ENCODE measurements at places on chromosomes 12 and 14.

GRCh38 chr12:100992194-100992593 lies 197.6 kb downstream of the ANO4 start:
- DNase-seq = no peak

- no peak for DNase-seq
Measured at GRCh38 chr14:96806836-96807235, 9.7 kb downstream of the VRK1 start.

- DNase-seq = no peak
Measured at GRCh38 chr12:15152456-15152855, 68.8 kb downstream of the RERG start.

DNA sequence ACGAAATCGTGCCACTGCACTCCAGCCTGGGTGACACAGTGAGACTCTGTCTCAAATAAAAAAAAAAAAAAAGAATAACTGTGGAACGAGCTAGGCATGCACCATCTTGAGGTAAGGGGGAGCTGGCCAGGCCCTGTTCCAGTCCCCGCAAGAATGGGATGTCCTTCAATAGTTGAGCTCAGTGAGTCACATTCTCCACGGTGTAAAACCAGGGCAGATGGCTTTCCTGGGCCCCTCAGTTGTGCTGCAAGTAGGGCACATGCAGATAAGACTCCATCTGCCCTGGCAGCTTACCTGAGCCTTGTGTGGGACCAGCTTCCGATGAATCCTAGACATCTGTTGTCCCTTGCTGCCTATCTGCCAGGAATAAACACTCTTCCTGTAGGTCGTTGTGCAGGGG lies 312.1 kb downstream of the VRK1 start:
- no peak for DNase-seq

GRCh38 chr12:49832836-49833421 lies 4.7 kb upstream of the NCKAP5L start:
- no peak for DNase-seq

DNA sequence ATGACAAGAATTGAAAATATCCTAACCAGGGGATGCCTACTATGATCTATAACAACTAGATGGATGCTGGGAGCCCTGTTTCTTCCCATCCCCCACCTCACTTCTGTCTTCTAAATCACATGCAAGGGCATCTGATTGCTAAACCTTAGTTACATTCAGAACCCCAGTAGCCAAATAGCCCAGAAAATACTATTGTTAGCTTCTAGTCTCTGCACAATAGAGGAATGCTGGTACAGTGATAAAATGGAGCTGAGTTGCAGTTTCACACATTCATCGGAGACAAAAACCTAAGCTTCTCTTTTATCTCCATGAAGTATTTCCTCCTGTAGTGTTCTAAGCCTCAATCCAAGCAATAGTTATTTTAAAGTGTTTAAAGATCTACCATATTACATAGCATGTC lies 942.9 kb downstream of the RPS29 start:
- DNase-seq = no peak

- DNase-seq = no peak
Measured at GRCh38 chr14:88683119-88683518, 109.6 kb downstream of the EML5 start.

- DNase-seq = no peak
Measured at GRCh38 chr12:8127138-8127537, 3.7 kb downstream of the CLEC4A start.

DNA sequence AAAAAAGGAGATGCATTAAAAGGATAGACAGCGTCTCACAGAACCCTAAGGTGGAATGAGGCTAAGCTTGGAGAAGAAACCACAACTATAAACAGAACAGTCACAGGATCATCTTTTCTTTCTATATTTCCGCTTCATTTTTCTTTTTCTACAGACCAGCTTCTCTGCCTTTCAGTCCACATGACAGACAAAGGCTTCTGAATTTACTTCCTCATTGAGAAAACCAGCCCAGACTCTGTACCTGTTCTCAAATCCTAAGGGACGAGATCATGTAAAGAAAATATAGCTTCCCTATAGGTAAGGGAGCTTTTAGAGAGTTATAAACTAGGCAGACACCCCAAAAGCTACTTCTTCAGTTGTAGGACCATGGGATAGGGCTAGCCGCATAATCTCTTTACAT lies 17.4 kb downstream of the SGPP1 start:
- no peak for DNase-seq

DNA sequence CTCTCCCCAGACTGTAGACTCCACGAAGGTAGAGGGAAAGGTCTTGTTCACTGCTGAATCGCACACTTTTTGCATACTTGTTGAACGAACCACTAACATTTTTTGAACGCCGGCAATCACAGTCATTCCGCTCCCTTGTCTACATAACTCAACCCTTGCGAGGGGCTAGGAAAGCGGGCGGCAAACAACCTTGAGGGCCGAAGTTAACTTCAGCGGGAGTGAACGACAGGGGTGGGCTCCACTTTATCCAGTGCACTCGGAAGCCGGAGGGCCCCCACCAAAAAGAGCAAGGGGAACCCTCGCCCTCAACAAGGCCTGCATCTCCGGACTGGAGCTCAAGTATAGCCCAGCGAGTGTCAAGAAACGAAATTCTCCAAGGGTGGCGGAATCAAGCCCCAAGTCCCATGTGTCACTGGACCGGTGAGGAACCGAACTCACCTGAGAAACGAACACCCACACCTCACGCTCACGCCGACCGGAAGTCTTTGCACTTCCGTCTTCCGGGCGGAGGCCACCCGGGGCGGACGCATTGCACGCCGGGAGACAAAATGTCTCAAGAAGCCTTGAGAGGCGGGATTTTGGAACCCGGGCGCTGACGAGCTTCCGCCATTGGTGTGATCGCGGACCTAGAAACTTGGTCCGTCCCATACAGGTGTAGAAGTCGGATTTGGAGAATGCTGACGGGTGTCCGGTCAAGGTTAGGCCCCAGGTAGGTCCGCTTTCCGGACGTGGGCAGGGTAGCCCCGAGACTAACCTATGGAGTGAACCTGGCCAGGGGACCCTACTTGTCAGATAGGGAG lies at the start of gene LLPH:
Gene LLPH (minus strand): TSS at position 484 of the 800 bp plus-strand sequence. CDS start 1,644 bp downstream, outside the sequence.
- peak; percentile 78 for DNase-seq

- no peak for DNase-seq
Measured at GRCh38 chr12:27257104-27257843, 13.2 kb downstream of the STK38L start.

DNA sequence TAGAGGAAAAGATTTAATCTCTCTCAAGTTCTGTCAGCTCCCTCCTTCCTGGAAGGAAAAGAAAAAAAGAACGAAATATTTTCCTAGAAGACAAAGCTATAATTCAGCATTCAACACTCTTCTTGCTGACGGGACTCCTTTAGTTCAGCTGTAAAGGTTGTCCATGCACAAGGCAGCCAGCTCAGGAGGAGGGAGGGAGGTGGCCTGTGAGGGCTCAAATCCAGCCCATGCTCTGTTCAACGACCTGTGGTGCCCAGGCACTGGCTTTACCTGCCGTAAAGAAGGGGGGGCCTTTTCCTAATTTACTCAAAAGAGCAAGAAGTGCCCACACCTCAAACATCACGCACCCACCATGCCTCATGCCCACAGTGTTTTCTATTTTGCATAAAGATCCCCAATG lies 109.3 kb downstream of the TMTC1 start:
- no peak for DNase-seq

GRCh38 chr12:31922341-31923062 lies 36.7 kb upstream of the RESF1 start:
- DNase-seq = no peak

DNA sequence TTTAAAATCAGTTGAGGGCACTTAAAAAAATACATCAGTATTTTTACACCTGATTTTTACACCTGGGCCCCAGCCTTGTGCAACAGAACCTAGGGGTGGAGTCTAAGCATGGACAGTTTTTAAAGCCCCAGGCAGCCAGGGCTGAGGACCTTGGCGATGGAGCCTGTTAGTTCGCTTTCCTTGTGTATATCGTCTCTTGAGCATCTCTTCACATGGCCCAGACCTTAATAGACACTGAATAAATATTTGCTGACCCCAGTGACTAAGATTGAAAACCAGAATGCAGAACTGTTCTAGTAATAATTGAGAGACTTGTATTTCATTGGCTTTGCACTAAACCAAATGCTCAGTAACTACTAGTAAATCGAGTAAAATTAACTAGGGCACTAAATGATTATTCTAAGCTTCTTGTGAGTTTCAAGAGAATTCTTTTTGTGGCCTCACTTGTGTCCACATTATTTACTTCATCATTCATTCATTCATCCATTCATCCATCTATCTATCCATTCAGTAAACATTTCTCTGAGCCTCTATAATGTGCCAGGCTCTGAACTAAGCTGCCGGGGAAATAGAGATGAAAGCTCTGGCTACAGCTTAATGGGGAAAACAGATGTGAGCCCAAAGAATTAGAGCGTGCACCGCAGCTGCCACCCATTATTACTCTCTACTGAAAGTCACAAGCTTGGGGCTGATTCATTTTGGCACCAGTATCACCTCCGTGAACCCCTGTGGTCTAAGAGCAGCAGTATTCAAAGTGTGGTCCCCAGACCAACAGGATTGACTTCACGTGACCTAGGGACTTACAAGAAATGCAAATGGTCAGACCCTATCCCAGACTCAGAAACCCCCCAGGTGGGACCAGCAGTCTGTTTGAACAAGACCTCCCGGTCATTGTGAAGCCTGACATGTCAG lies 30.7 kb upstream of the BCL7A start:
- no peak for DNase-seq

DNA sequence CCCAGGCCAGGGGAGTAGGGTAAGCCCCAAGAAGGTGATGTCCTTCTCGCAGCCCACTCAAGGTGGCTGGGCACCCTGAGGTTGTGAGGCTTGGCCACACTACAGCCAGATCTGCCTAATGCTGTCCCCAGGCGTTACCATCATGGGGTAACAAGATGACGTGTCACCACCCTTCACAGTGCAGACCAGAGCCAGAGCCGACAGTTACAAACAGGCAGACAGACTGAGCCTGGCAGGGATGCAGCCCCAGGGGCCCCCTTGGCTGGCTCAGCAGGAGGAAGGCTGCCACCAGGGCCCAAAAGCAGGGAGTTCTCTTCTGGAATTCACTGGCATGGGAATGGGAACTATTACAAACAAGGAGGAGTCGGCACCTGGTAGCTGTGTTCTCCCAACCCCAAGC lies 302.7 kb upstream of the NOS1 start:
- DNase-seq = no peak

DNA sequence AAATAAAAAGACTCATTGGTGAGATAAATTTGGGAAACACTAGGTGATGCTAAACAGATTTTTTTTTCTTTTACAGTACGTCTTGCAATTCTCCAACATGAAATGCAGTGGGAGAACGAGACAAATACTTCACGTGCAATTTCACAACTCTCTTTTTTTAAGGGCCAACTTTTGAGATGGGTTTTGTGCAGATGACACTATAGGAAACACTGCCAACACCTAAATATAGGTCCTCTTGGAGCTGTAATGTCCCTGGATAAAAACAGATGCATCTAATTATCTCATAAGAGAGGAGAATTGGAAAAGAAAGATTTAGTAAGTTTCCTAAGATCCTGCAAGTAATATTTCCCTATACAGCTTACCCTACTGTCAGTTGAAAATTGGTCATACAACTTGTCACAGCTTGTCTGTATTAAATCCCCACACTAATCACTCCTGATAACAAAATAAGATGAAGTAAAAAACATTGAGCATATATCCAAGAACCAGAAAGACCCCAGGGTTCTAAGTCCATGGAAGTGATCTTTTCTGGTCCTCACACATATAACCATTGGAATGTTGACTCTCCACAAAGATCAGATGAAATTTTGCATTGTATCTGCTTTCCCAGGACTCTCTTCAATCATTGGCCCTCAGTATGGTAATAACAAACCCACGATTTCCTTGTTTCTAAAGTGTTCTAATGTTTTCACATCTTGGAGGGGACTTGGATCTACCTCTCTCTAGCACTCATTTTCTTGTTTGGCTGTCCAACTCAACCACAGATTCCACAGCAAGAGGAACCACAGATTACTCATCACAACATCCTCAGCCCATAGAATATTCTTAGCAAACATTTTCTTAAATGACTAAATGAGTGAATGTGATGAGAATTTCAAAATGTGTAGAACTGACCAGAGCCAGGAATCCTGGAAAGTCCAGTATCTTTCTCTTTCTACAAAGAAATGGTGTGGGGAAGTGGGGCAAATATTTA lies 769.4 kb upstream of the USP15 start:
- DNase-seq = no peak

DNA sequence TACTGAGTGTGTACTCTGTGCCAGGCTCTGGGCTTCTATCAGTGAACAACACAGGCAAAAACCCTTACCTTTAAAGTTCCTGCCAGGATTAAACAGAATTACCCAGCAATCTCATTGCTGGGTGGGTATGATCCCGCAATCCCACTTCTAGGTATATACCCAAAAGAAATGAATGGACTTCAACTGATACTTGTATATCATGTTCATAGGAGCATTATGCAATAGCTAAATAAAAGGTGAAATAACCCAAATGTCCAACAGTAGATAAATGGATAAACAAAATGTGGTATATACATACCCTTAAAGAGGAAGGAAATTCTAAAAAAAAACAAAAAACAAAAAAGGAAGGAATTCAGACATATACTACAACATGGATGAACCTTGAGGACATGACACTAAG lies 14.7 kb downstream of the DAZAP2 start:
- no peak for DNase-seq

- no peak for DNase-seq
Measured at GRCh38 chr14:58108717-58109116, 43.3 kb downstream of the ARMH4 start.

- no peak for DNase-seq
Measured at GRCh38 chr12:67319936-67320335, 50.8 kb downstream of the CAND1 start.

GRCh38 chr14:96273629-96274028 lies 17.6 kb downstream of the BDKRB1 start:
- DNase-seq = no peak

DNA sequence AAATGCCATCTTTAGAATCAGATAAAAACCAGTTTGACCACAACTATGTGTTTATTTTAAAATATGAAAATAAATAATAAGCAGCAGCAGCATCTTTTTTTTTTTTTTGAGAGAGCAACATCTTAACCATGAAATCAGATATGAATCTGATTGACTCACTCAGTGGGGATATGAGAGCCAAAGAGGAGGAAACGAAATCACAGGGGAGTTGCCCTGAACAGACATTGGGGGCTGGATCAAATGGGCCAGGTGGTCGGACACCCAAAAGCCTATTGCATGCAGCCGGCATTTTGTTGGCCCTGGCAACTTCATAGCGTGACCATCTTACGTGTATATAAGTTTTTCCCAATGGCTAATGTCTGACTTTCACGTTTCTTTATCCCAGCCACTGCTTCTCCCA lies 321.1 kb downstream of the NPAS3 start:
- no peak for DNase-seq

Measured in stimulated activated CD8-positive, alpha-beta memory T cell treated with anti-CD3 and anti-CD28 coated beads, Interleukin-4, amount 100 ng/mL, for 1 hour (primary cell).